ENCODE measurements at places on chromosomes 5 and 9.

DNA sequence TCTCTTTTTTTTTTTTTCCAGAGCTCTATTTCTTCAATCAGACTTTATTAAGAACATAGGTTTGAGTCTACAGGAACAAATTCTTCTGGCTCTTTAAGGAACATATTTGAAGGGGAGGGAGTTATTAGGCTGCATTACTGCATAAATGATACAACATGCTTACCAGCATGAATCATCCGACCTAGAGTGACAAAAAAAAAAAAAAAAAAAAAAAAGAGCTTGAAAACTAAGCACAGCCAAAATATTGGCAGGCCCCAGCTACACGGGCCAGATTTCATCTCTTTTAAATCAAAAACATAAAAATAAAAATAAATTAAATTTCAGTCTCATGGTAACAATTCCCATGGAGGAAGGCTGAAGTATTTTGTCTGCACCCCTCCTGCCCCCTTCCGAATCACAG lies 26.3 kb downstream of the MSX2 start:
- DNase-seq, result no peak

- DNase-seq, result no peak
Observed at GRCh38 chr5:34009610-34010009, 1.8 kb upstream of the AMACR start.

DNA sequence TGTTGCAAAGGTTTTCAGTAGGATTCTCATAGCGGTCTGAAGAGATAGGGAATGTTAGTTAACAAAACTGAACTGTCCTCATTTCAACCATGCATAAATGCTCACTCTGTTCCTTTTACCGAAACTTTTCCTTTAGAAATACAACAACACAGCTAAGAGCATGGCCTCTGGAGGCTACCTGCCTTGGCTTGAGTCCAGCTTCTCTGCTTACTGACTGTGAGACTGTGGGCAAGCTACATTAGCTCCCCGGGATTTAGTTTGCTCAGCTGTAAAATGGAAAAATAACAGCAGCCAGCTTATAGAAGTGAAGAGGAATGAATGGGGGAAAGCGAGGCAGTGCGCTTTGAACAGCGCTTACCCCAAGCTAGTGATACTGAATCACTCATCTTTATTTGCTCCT lies 507.9 kb upstream of the DAP start:
- peak; percentile 47 for DNase-seq

DNA sequence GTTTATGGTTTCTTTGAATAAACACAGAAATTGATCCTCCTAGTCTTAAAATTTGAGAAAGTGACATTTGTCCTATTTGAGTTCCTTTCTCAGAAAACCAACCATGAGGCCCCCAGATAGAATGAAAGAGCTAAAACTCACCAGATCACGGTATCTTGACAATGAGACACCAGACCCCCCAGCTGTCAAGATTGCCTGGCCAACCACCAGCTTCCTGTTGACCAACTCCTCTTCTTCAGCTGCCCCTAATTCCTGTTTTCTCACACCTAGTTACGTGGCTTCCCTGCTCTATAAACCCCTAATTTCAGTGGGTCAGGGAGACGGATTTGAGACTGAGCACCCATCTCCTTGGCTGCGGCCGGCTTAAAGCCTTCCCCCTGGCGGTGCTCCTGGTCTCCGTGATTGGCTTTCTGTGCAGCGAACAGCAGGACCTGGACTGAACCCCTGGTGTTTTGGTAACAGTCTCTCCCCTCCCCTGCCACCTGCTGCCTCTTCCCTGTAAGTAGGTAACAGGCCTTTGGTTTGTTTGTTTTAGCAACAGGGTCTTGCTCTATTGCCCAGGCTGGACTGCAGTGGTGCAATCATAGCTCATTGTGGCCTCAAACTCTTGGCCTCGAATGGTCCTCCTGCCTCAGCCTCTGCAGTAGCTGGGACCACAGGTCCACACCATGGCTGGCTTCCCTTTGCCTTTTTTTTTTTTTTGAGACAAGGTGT lies 4.8 kb upstream of the ENTPD2 start:
- peak; percentile 60 for DNase-seq

DNA sequence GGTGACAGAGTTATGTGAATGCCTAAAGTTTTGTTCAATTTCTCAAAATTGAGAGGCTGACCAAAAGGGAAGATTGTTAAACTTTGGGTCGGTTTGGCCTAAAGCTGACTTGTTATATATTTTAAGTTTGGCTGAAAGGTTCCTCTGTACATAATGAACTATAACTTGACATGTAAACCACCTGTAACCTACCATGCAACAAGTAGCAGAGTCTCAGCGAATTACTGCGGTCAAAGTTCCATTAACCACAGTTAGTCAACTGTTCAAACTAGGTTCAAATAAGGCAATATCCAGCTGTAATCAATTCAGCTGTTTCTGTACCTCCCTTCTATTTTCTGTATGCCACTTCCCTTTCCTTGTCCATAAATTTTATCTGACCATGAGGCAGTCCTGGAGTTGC lies 325.1 kb upstream of the NMUR2 start:
- no peak for DNase-seq

DNA sequence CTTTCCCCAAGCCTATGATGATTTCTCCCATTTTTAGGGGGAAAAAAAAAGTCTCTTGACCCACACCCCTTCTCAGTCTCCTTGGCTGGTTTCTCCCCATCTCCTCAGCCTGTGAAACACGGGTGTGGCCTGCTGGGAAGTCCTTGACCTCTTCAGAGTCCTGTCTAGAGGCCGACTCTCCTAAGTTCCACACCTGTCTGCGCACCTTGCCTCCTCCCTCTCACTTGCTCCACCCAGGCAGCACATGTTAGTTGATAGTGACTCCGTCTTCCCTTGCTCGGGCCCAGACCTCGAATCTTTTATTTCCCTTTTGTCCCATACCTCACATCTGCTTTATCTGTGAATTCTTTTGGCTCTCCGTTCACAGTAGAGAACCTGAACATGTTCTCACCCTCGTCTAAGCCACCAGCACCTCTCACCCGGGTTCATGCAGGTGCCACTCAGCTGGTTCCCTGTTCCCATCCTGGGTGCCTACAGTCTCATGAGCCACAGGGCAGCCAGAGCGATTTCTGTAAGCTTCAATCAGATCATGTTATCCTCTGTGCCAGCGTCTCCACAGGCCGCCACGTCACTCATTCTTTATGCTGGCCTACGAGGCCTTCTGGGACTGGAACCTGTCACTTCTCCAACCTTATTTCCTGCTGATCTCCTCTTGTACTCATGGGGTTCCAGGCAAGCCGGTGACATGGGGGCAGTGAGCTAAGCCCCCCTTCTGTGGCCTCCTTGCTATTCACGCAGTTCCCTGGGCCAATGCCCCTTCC lies 51.7 kb upstream of the LRRTM2 start:
- DNase-seq, result no peak

Data from SHP77 (cell line).